Right renal cortex interstitium (tissue), 3 donors: ENCODE measurements at places on chromosomes 7 and 10. TPM values are rescaled to one million over a fixed set of nuclear protein-coding genes. Genes with fewer than 3 reads are reported as not detected.

Gene ADCYAP1R1
- polyA plus RNA-seq, result 0.69 TPM

Gene HOXA3
- polyA plus RNA-seq, result 32.8 TPM

Gene NDUFB8
- polyA plus RNA-seq, result 155 TPM

Gene SGMS1
- 54.7 TPM for polyA plus RNA-seq

GRCh38 chr10:77163670-77164348, 473.8 kb downstream of the KCNMA1 start:
- no peak for DNase-seq

DNA sequence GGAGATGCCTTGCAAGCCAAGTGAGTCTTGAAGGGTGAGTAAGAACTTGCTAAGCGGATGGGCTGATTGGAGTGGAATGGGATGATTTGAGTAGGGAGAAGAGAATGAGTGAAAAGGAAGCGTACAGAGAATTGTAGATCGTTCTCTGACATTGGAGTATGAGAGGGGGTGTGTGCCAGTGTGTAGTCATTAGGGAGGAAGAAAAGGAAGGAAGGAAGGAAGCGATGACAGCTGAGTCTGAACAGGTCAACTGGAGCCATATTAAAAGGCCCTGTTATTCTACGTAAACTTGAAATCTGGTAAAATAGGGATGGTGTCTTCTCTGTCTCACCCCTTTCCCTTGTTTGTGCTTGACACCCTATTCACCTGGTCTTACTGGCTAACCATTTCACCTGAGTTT, 55.1 kb downstream of the SLK start:
- DNase-seq, result no peak

DNA sequence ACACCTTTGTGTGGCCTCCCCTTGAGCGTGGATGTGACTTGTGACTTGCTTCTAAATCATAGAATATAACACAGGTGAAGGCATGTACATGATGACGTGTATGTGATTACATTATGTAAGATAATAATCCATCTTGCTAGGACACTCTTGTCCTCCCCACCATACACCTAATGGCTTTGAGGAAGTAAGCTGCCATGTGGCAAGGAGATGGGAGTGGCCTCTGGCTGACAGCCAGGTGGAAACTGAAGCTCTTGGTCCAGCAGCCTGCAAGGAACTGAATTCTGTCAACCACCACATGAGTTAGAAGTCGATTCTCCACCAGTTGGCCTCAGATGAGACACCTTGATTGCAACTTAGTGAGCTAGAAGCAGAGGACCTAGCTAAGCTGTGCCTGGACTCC, 67.4 kb upstream of the ELN start:
- no peak for DNase-seq

GRCh38 chr7:88037050-88037449, 103.0 kb downstream of the ADAM22 start:
- no peak for DNase-seq

GRCh38 chr7:50496569-50496968, 46.4 kb upstream of the FIGNL1 start:
- DNase-seq, result no peak
